ENCODE measurements at places on chromosomes 1 and 21.

- DNase-seq: peak; percentile 47
Measured at GRCh38 chr21:36630485-36631206, 68.3 kb upstream of the SIM2 start.

- DNase-seq: peak; percentile 74
Measured at GRCh38 chr1:32249831-32250525, 1.1 kb upstream of the LCK start.

- DNase-seq: no peak
Measured at GRCh38 chr1:40676501-40676900, 11.0 kb upstream of the RIMS3 start.

DNA sequence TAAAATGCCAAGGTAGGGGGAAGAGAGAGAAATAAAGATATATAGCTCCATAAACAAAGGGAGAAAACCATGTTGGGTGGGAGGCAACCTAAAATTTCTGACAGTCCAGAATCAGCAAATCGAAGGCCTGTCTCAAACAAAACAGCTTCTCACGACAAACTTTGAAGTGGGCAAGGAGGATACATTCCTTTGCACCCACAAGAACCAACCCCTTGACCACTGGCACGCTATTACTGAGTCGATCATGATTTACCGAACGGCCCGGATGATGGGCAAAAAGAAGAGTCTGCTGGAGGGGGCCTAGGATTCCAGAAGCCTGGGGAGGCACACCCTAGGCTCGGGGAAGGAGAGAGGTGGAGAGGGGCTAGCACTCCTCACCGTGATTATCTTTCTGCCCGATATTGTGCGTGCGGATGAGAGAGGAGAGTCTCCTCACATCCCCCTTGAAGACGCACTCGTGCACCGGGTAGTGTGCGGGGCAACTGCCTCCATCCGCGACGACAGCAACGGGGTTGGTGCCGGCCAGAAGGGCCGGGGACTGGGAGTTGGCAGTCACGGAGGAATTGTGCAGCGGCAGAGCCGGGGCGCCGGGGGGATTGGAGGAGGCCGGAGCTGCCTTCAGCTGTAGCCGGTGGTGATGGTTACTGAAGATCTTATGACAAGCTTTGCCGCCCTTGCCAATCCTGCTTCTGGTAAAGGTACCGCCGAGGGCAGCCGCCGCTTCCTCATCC lies 756 bp downstream of the ANKRD13C start:
- peak; percentile 55 for DNase-seq

DNA sequence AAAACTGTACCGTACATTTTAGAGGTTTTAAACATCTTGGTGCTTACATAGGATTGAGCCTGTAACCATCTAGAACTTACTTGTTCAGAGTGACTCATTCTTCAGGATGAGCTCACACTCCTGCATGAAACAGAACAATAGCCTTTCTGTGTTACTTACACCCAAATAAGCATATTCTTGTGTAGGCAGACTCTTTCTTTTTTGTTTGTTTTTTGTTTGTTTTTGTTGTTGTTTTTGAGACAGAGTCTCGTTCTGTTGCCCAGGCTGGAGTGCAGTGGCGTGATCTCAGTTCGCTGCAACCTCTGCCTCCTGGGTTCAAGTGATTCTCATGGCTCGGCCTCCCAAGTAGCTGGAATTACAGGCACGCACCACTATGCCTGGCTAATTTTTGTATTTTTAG lies 3.8 kb upstream of the CA6 start:
- DNase-seq: no peak

All from KBM-7 (cell line).